ENCODE measurements at places on chromosomes 12 and 14.
A peak's percentile ranks its signal among the peaks of the same experiment; 100 is the strongest.

DNA sequence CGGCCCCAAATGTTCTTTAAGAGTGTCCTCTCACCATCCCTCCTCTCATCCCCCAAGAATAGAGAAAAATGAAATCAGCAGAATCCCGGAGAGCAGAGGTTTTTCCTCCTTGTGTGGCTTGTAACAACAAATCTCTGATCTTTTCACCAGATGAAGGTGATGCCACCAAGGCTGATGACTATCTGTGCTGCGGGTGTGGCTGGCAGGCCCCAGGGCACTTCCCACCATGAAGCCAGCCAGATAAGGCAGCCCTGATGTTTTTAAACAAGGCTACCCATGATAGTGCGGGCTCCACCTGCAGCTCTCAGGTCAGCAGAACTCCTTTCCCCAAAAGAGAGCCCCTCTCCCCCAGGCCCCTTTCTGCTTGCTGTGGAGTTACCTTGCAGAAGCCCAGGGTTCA, 58.0 kb upstream of the PARP11 start:
- no peak for DNase-seq

DNA sequence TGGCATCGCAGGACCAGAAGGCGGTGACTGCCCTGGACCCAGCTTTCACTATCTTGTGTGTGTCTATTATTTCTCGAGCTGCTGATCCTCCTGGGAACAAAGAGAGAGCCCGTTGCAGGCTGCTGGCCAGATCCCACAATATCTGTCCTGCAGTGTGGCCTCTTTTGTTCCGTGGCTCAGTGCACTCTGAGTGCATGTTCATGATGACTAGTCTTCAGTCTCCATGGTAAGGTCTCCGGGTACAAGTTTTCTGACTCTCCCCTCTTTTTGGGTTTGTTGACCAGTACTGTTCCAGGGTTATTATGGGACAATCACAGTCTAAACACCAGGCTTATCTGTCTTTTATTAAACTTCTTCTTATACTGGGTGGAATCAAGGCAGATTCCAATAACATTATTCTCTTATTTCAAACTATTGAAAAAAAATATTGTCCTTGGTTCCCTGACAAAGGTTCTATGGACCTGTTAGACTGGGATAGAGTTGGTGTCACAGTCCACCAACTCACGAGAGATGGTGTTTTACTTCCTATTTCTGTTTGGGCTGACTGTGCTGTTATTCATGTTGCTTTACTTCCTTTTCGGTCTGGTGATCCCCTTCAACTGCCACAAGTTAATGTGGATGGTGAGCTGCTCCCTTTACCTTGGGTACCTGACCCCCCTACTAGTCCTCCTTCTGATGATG, 192.9 kb upstream of the ALG10B start:
- DNase-seq: no peak

GRCh38 chr14:77181603-77182437, at the start of gene TMEM63C:
Gene TMEM63C, plus strand, starts transcription at chr14:77181798. Its CDS starts 37,016 bp downstream, at chr14:77218814.
- peak; percentile 91 for DNase-seq

DNA sequence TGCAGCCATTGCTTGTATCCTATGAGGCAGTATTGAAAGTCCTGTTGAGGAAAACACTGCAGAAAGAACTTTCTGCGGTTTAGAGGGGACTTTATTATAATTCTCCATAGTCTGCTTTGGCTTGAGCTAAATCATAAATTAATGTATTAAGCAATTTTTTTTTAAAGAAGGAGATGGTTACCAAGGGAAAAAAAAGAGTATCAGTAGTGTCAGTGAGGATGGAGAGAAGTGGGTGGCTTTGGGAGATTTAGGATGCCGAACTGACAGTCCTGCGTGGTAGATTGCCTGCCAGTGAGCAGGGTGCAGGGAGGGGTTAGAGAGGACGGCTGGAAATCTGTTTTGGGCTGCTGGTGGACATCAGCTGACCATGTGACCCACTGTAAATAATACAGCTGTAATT, 96.8 kb downstream of the MYRFL start:
- no peak for DNase-seq

GRCh38 chr12:29278673-29279420, 102.1 kb downstream of the ERGIC2 start:
- no peak for DNase-seq

- no peak for DNase-seq
Measured at GRCh38 chr14:54730156-54730961, 163.4 kb downstream of the SAMD4A start.

- no peak for DNase-seq
Measured at GRCh38 chr12:91990525-91990924, 155.1 kb downstream of the BTG1 start.

DNA sequence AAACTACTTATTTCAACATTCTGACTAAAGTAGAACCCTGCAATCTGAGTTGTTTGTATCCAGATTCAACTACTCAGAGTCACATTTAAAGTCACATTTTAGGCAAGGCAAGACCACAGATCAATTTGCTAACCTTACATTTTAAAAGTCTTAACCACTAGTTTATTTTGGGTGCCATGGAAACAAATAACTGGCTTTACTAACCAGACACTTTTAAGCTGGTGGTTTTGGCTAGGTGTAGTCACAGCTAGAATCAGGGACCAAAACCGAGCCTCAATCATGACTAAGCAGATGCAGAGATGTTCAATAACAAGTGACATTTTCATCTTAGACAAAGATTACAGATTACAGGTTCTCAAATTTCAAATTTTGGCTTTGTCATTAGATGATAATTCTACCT, 115.3 kb downstream of the PDE6H start:
- DNase-seq: no peak

GRCh38 chr12:9208229-9208628, at the start of gene PZP:
Gene PZP, minus strand, starts transcription at chr12:9208395. Its CDS starts 54 bp downstream, at chr12:9208341.
- no peak for DNase-seq

DNA sequence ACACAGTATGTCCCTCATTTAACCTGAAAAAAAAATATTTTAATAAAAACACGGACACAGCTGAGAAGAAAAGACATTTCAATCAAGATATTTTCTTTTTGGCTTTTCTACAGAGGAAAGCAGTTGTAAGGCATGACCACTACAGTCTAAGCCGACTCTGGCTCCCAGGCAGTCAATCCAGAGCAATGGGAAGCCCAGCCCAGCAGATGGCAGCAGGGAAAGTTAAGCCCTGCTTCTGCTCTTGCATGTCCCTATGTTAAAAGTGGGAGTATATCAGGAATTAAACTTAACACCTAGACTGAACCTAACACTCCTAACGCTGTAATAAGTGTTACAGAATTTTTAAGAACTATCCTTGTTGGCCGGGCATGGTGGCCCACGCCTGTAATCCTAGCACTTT, 19.5 kb upstream of the HAL start:
- DNase-seq: no peak

- no peak for DNase-seq
Measured at GRCh38 chr12:105922670-105923102, 216.1 kb downstream of the NUAK1 start.

- peak; percentile 80 for DNase-seq
Measured at GRCh38 chr14:22598896-22599244, 770 bp downstream of the ABHD4 start.

GRCh38 chr14:56555921-56556570, 23.6 kb upstream of the TMEM260 start:
- peak; percentile 67 for DNase-seq

- no peak for DNase-seq
Measured at GRCh38 chr12:114852976-114853529, 169.1 kb upstream of the TBX3 start.

DNA sequence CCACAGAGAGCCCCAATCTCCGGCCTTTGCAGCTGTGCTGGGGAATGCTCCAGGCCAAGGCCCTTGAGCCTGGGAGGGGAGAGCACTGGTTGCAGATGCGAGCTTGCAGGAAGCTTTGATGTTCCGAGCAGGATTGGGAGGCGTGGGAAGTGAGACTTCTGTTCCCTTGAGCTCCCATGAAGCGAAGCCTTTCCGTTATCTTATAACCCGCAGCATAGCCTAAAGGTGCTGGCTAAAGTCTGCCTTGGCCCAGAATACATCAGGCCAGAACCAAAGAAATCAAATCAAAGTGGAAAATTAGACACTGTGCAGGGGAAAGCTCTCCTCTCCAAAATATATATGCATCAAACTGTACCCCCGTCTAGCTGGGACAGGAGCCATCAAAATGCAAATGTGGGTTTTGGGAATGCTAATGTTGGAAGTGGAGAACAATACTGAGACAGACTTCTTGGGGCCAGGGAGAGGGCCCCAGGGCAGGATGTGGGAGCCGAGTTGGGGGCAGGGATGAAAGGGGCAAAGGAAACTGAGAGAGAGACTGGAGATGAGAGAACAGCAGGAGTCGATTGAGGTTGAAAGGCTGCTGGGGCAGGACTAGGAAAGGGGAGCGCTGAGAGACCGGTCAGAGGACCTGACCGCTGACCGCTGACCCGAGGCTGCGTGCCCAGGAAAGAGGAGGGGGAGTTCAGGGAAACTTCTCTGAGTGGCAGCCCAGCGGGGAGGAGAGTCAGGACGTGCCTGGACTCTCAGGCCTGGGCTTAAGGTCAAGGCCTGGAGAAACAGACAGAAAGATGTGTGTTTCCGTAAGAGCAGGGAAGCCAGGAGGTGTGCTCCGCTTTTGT, 152.2 kb upstream of the PARP11 start:
- no peak for DNase-seq

DNA sequence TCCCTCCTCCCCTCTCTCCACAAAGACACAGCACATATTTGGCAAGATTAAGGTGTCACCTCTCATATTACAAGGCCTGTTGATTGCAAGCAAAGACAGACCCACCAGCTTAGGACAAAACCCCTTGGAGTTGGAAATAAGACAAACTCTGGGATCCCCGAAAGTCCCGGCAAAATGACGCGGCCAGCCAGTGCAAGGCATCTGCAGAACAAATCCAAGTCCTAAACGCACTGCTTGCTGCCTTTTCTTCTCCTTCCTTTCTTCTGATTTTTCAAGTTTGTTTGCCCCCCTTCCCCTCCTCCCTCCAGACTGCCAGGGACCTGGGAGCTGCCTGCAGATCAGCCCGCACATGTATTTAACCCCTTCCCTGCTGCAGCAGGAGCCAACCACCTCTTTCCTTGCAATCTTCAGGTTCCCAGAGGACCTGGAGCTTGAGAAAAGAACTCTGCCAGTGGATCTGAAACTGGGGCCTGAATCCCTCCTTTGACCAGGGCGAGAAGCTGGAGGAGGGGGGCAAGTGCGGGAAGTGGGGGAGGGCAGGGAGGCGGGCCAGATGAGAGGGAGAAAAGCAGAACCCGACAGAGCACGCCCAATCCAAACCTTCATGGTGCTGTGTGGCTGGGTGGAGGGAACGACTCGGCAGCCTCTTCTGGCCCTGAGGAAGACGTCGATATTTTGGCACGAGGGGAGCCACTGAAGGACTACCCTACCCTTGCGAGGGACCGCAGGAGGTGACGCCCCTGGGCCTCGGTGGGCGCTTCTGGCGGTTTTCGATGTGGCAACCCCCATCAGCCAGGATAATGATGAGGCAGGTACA, 2.0 kb upstream of the NTF3 start:
- DNase-seq: no peak

Measured in LNCaP clone FGC (cell line).